Cortex of kidney (tissue), 1 donor: ENCODE measurements at places on chromosomes 2 and 18.

DNA sequence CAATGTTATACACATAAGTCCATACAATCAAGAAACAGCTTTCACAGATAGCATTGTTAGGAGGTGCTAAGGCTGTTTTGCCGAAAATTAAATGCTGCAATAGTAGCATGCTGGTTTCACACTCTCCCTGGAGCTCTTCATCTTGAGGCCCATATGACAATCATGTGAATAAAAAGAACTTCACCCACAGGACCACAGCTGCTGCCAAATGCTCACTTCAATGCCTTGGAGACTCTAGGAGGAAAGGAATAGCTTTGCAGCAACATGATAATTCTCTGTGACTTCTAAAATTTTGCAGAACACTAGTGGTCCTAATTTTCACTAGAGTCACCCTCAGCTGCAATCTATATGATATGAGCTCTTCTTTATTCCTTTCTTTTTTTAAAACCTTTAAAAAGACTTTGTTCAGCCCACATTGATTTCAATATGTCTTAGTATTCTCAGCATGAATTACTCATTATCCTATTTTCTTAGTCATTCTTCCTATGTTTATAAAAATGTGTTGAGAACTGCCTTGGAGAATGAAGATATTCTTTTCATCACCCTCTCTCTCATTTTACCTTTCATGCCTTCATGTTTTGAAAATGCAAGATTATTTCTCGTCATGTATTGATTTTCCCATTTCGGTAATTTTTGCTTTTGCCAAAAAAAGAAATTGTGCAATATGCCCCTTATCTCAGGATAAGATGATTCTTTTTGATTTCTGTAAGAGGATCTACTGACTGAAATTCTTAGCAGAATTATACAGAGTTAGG, 108.2 kb downstream of the PDE1A start:
- DNase-seq, result no peak

- no peak for DNase-seq
Observed at GRCh38 chr18:35971661-35972196, 750 bp upstream of the RMP24 start.

DNA sequence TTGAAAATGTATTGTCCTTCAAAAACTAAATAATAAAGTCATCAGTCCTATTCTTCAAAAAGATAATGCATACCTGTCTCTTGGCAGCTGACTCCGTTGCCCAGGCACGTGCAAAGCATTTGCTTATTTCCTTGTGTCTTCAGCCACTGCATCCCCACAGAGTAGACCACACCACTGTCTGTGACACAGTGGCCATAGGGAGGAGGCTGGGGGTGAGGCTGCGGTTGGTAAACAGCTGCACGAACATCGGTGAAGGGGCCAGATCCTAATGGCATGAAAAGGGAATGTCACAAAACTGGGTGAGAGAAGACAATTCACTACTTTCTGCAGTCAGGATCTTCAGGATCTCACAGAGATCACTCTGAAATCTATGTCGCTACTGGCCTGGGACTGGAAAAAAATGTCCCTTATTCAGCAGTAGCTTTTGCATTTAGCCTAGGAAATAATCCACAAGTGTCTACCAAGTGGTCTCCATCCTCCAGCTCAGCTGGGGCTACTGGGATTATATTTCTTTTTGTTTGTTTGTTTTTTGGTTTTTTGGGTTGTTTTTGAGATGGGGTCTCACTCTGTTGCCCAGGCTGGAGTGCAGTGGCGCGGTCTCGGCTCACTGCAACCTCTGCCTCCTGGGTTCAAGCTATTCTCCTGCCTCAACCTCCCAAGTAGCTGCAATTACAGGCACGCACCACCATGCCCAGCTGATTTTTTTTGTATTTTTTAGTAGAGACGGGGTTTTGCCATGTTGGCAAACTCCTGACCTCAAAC, 10.7 kb downstream of the FN1 start:
- DNase-seq, result no peak

GRCh38 chr2:212958757-212959295, 192.6 kb downstream of the IKZF2 start:
- no peak for DNase-seq

- no peak for DNase-seq
Observed at GRCh38 chr2:148781544-148781943, 93.5 kb upstream of the KIF5C start.

DNA sequence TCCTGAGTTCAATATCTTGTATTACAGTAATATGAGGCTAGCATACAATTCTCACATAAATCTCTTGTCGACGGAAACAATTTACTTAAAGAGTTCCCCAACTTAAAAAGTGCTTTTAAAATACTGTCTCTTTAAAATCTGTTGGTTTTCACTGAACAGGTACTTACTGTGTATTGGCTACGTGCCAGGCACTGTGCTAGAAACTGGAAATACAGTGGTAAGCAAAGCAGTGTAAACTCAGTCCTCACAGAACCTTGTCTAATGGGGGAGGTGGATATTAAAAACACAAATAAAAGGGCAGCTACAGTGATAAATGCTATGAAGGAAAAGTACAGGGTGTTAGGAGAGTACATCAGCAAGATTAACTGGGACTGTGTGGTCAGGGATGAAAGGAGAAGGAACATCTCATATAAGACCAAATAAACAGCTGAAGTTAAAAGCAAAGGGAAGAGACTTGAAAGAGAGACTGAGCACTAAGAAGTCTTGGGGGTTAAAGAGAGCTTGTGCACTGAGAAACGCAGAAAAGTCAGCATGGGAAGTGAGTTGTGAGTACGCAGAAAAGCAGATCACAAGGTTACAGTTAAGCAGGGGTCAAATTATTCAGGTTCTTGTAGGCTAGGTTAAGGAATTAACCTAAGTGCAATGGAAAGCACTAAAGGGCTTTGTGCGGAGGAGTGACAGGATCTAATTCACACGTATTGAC, 52.5 kb downstream of the USP40 start:
- no peak for DNase-seq

DNA sequence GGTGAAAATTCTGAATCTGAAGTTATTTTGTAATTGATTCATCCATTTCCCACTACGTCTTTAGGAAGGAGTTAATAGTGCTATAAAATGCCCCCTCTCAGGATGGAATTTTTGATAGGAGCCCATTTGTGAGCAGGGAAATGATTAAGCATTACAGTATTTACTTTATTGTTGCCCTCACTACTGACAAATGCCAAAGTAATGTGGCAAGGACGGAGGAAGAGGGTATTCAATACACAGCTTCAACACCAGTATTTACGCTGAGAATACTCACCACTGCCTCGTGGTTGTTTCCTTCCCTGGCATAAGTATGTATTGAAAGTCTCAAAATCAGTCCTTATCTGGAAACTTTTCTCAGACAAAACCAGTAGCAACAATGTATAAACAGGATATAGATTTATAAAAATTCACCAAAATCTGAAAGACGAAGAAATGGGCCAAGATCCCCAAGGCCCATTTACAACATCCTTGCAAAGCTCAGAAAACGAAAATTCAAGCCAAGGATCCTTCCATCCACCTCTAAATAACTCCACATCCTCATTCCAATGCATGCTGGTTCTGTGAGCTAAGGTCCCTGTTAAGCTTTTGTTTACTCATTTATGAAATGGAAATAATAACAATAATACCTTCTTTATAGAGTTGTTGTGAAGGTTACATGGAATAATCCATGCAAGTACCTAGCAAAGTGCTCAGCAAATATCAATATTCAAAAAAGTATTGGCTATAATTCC, 29.3 kb downstream of the FEZ2 start:
- DNase-seq, result no peak

GRCh38 chr18:31102941-31103340, 720 bp upstream of the DSC2 start:
- DNase-seq, result no peak

GRCh38 chr2:10094271-10094814, 14.1 kb upstream of the CYS1 start:
- DNase-seq, result no peak

GRCh38 chr2:191538334-191538903, 139.5 kb upstream of the NABP1 start:
- no peak for DNase-seq

GRCh38 chr18:34746614-34747013, 36.5 kb downstream of the DTNA start:
- DNase-seq, result no peak

GRCh38 chr2:216594081-216594480, 39.1 kb upstream of the IGFBP2 start:
- DNase-seq, result no peak

- DNase-seq, result no peak
Observed at GRCh38 chr2:197071790-197072436, 145.4 kb upstream of the PGAP1 start.

- no peak for DNase-seq
Observed at GRCh38 chr18:74252039-74252395, 39.7 kb downstream of the CYB5A start.

GRCh38 chr2:222877556-222878300, 16.9 kb downstream of the ACSL3 start:
- no peak for DNase-seq

DNA sequence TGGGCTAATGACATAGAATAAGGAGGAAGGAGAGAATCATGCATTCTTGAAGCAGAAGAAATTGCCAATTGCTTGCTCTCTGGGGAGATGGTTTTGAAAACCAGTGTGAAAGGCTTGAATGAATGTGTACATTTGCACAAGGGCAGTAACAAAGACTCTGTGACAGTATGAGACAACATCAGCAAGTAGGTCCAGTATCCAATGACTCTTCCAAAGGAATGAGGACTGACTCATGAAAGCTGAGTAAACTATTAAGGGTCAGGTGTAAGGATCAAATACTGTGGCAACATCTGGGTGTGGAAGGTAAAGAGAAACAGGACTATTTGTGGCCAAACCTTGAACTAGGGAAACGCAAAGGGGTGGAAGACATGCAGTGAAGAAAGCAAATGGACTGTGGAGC, 886.0 kb upstream of the CHAC2 start:
- DNase-seq, result no peak

- DNase-seq, result no peak
Observed at GRCh38 chr2:73033142-73033765, 38.3 kb downstream of the SFXN5 start.

DNA sequence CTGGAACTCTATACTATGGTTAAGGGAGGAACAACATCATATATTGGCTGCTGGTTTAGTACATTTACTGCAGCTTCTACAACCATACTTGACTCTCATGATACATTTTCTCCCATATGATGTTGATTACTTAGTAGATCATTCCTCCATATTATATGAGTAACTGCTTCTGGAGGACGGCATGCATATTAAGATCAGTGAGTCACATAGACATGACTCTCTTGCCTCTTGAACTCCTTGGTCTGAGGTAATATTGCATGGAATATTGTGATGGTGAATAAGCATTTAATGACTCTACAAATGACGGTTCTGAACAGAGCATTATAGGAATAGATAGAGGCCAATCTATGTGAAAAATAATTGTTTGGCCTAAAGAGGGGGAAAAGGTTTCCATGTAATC, 418.8 kb upstream of the SPHKAP start:
- no peak for DNase-seq

- DNase-seq, result no peak
Observed at GRCh38 chr2:45168711-45169338, 159.6 kb upstream of the SIX2 start.

DNA sequence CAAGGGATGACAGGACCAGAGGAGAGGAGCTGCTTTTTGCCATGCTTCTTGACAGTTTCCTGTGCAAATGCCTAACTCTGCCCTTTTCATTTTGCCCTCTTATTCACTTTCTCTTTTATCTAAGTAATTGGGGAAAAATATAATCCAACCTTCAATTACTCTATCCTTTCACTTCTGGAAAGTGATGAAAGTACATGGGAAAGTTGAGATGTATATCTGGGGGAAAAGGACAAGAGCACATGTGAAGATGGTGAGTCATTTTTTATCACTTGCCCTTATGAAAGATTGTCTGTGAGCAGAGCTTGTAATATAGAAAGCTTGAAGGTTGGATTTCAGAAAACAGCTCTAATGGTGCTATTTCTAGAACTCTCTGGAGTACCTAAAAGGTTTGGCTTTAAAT, 1070.7 kb downstream of the CNTNAP5 start:
- DNase-seq, result no peak

DNA sequence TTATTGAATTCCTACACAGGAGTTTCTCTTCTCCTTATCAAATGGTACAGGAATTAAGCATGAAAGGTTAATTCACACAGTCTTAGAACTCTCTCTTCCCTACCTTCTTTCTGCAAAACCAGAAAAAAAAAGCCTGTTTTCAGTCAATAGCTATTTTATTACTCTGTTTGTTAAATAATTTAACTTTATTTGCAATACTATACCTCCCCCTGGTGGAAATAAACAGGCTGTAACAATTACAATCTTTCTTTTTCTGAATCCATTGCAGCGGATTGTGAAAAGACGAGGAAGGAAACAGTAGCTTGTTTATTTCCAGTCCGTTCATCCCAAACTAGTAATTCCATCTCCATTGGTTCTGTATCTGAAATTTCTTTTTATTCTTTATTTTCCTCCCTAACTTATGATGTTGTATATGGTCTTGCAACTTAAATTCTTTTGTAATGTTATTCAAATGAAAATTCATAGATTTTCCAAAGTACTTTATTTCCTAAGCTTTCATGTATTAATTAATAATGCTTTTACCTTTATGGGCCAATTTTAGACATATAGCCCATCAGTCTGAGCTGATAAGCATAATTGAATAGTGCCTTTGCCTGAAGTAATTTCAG, 165.2 kb downstream of the SH3BP4 start:
- no peak for DNase-seq

GRCh38 chr2:230413479-230413878, 2.5 kb upstream of the SP100 start:
- DNase-seq, result no peak

DNA sequence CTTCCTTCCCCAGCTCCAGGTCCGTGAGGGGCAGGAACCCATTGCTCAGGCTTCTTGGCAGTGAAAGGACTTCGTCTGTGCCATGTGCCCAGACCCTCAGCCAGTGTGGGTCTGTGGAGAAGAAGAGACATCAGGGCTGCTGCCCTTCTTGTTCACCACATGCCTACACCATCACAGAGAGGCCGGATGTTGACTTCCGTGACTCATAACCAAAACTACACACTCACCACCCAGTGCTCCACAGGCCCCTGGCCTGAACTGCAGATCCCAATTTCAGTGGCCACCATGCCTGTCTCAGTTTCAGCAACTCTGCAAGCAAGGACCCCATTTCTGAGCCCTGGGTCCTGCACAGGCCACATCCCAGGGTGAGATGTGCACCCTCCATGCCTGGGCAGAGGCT, 332.6 kb upstream of the SALL3 start:
- DNase-seq, result no peak

- DNase-seq, result no peak
Observed at GRCh38 chr2:95023222-95023597, 2.3 kb upstream of the MAL start.

GRCh38 chr2:68577183-68577582, 66.2 kb upstream of the PROKR1 start:
- no peak for DNase-seq

GRCh38 chr2:191287820-191288219, 42.6 kb downstream of the MYO1B start:
- DNase-seq, result no peak

DNA sequence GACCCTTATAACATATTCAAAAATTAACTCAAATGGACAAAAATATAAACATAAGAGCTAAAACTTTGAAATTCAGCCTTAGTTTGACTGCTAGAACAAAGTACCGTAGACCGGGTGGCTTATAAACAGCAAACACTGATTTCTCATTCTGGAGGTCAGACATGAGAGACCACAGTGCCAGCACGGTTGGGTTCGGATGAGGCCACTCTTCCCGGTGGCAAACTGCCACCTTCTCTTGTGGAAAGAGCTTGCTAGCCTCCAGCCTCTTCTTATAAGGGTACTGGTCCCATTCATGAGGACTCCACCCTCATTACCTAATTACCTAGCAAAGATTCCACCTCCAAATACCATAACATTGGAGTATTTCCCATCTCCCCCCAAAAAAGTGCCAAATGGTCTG, 91.3 kb downstream of the FAM210A start:
- DNase-seq, result no peak

GRCh38 chr2:67322353-67323001, 74.7 kb upstream of the ETAA1 start:
- no peak for DNase-seq
